T-helper 17 cell (primary cell): ENCODE measurements at places on chromosomes 5 and 9.

GRCh38 chr9:14633906-14634565, 59.2 kb downstream of the ZDHHC21 start:
- no peak for DNase-seq

- no peak for DNase-seq
These were observed 990.8 kb upstream of the EDIL3 start for GRCh38 chr5:85375525-85375924.

GRCh38 chr5:56798521-56798920, 16.8 kb upstream of the MAP3K1 start:
- no peak for DNase-seq

DNA sequence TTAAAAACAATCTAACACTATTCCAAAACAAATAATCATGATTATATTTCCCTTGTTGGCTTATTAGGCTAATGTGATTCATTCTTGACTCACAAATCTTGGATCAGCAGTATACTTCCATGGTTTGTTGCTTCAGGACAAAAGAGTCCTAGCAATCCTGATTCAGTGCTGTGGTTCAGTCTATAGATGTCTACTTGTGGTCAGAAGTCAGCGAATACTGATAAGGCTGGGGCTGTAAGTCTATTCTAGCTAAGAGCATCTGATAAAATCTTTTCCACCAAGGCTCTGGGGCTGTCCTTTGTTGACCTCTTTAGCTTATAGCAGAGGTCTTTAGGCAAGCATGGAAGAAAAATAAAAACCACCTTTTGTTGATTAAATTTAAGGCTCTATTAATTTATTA, 4.4 kb upstream of the SMIM3 start:
- DNase-seq: no peak

- DNase-seq: no peak
These were observed 113.3 kb upstream of the GRAMD2B start for GRCh38 chr5:126309860-126310259.

- DNase-seq: no peak
These were observed 68.7 kb downstream of the NTNG2 start for GRCh38 chr9:132230605-132231004.

GRCh38 chr9:127036437-127036836, 86.0 kb downstream of the ANGPTL2 start:
- no peak for DNase-seq

GRCh38 chr5:180852495-180852894, 8.6 kb downstream of the ZFP62 start:
- no peak for DNase-seq

GRCh38 chr9:128340691-128341434, 536 bp downstream of the SLC27A4 start:
- no peak for DNase-seq

DNA sequence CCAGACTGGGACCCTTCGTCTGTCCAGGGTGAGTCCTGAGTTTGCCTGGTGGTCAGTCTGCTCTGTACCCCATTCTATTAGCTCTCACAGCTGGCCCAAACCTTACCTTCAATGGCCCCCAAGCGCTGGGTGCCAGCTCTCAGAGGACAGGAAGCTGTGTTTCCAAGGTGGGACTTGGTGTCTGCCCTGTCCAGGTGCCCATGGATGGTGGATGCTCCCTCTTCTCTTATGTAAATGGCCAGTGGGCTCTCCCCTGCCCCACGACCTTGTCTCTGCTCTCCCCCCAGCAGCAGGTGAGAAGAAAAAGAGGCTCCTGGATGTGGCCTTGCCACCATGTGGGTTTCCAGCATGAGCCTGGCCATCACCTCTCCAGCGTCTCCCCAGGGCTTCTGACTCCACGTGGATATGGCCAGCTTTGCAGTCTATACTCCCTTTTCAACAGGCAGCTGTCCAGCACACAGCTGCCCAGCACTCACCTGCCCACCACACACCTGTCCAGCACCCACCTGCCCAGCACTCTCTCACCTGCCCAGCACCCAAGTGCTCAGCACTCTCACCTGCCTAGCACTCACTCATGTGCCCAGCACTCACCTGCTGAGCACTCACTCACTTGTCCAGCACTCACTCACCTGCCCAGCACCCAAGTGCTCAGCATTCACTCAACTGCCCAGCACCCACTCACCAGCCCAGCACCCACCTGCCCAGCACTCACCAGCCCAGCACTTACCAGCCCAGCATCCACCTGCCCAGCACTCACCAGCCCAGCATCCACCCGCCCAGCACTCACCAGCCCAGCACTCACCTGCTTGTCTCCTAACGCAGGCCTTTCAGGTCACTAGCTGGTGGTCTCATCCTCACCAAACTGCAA, 136.2 kb upstream of the IRX2 start:
- no peak for DNase-seq

DNA sequence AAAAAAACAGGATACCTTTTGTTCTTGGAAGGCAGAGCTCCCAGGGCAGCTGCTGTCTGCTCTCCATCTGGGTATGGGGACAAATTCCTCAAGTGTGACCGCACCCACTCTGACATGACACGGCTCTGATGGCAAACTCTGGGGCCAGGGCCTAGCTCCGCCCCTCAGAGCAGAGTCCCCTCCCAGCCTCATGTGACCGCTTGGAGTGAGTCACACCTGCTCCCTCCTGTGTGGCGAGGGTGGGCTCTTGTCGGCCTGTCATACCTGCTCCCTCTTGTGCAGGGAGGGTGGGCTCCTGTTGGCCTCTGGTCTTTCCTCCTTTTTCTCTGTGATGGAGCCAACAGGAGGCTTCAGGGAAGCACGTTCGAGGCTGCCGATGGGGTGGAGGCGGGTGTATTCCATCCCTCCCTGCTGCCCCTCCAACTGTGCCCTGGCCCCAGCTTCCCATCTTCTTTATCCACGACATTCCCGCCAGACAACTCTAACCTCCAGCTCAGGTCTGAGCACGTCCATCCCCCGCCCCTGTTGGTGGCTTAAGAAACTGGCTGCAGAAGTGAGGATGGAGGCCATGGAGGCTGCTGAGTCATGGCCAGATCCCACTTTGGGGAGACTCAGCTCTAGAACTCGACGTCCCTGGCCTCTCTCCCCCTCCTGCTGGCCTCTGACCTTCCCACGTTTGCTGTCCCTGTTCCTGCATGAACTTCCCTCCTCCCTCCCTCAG, 65.3 kb downstream of the OLFM1 start:
- DNase-seq: no peak

DNA sequence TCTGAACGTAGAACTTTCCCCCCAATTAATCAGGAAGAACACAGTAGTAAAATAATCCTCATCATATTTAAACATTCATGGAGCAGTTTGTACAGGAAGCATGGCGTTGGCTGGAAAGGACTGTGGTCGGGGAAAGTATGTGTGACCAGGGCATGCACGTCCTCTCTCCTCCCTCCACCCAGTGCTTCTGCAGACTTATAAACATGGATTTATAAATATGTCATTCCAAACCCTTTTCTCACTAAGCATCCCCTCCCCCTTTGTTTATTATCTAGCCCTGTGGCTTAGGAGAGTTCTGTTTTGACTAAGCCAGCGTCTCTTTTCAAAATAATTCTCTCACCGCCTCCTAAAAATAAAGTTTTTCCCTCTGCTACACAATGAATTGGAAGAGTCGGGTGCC, 70.4 kb upstream of the DAP start:
- DNase-seq: no peak

- no peak for DNase-seq
These were observed 69.8 kb downstream of the KDM4C start for GRCh38 chr9:6827439-6828145.

DNA sequence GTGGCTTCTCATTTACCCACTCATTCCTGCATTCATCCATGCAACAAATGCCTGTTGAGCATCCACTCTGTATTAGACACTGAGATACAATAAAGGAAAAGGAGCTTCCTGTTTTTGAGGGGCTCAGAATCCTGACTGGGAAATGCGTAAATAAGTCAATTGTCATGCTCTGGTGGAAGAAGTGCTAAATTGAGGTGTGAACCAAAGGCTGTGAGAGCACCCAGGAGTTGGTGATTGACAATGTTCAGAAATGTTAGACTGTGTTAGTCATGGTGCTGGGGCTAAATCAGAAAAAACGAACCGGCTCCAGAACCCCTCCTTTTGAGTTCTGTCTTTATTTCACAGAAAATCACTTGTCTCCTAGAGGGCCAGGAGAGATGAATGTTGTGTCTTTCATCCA, 558.6 kb upstream of the SGCD start:
- no peak for DNase-seq

- DNase-seq: no peak
These were observed 20.1 kb downstream of the CXXC5 start for GRCh38 chr5:139668064-139668880.

DNA sequence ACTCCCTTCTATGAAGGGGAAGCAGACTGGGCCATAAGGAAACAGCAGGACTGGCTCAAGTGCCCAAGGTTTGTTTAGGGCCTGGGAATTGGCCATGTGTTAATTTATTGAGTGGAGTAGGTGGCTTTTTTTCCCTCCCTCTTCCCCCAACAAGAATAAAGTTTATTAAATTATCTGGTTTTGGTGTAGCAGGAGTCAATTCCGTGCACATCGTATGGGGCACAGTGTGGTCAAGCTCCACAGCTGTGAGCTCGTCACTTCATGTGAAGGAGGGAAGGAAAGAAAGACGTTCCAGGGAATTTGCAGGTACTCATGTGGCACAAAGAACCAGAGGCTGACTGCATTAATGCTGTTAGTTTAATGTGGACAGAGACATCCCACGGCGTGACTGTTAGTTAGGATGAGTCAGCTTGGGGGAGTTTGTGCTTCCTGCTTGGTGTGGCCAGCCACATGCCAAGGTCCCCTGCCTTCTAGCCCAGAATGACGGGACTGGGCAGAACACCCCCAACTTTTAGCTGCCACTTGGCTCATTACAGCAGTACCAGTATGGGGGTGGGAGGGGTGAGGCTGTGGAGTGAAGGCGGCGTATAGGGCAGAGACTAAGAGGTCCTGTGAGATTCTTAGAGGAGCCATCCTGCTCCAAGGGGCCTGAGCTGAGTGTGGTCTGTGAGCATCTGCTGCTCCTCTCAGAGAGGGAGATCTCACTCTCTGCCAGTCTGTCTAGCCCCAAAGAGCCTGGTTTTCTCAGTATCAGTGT, 33.2 kb downstream of the CSF1R start:
- DNase-seq: no peak

GRCh38 chr5:59506285-59506877, 387.1 kb downstream of the PDE4D start:
- no peak for DNase-seq

DNA sequence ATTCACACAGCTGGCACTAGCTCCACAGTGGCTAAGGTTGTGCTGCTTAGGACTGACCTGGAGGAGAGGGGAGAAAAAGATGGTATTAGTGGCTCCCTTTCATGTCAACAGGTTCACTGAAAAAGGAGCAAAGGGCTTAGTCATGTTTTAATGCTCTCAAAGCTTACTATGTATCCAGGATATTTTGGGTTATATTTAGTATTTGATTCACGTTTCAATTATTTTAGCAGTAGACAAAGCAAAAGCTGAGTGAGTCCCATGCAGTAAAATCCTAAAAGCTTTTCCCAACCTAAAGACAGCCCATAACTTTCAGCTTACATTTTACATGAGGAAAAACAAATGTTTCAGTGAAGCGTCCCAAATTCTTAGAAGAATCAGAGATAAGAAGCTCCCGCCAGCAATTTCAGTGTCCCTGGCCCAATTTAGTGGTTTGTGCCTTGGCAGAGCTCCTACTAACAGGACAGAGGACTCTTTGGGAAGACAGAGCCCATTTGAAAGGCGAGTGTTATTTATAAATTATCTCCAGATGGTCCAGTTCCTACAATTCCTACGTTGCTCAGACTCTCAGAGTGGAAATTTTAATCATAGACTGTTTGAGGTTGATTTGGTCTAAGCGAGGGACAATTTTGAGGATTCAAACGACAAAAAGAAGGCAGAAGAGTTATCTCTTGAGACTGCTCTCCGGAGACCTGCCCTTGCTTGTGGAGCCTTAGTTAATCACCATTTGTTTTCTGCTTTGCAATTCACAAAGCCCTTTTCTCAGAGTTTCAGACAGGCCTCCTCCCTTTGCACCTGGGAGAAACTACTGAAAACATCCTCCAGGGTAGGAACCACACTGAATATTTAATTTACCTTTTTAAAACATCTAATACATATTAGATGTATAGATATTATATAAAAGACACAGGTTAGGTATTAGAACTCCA, 225.0 kb upstream of the ANKRD55 start:
- DNase-seq: no peak

- DNase-seq: no peak
These were observed 4.4 kb upstream of the NFIB start for GRCh38 chr9:14318361-14318760.

GRCh38 chr5:15241216-15241821, 258.7 kb upstream of the FBXL7 start:
- DNase-seq: no peak

DNA sequence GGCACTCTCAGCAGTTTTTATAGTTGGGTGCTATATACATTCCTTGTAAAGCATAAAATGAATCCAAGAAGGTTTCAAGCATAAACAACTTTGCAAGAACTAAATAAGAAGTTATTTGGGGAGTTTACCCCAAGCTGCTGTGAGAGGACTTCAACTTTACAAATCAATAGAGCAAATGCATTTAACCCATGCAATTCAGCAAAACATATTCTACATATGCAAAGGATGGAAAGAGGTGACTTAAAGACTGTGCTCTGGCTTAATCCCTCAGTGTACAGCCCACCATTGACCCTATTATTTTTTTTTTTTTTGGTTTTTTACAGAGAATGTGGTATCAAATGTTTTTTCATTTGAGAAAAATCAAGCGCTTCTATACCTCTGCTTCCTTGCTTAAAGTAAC, 736.5 kb downstream of the CETN3 start:
- no peak for DNase-seq

GRCh38 chr9:71590362-71590761, 178.0 kb downstream of the CEMIP2 start:
- no peak for DNase-seq

- DNase-seq: no peak
These were observed 189.7 kb upstream of the SGCD start for GRCh38 chr5:156137071-156137869.

- DNase-seq: no peak
These were observed 35.4 kb upstream of the CCDC180 start for GRCh38 chr9:97272072-97272471.

- no peak for DNase-seq
These were observed 328.1 kb downstream of the HINT1 start for GRCh38 chr5:130836729-130837649.

- no peak for DNase-seq
These were observed 60.2 kb downstream of the TSTD2 start for GRCh38 chr9:97572892-97573365.

DNA sequence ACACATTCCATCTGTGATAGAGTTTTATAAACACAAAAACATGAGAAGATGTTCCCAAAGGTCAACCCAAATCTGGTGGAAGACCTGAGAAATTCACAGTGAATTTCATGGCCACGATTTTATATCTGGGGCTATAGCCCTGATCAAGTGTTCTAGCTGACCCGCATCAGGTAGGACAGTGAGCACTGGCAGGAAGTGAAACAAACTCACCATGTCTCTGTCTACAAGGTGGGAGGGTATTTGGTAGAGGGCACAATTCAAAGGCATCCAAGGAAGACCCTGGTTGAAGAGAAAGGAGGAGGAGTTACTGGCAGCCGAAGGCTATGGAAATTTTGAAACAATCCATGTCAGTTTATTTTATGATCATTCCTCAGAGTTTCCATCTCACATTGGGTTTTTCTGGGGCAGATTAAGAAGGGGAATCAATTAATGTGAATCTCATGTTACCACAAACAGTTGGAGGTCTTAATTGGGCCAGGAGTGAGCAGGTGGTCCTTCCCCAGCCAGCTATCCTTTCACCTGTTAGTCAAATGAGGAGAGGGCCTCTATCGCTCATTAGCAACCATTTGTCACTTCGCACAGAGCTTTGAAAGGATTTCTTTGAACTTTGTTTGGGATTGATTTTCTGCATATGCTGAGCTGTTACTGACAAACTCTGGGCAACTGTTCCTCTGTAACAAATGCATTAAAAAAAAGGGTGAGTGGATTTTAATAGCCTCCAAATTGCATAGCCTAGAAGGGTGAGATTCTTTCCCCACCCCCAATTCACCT, 612.0 kb upstream of the CLINT1 start:
- DNase-seq: no peak
